ENCODE measurements at places on chromosomes 13 and 19.

DNA sequence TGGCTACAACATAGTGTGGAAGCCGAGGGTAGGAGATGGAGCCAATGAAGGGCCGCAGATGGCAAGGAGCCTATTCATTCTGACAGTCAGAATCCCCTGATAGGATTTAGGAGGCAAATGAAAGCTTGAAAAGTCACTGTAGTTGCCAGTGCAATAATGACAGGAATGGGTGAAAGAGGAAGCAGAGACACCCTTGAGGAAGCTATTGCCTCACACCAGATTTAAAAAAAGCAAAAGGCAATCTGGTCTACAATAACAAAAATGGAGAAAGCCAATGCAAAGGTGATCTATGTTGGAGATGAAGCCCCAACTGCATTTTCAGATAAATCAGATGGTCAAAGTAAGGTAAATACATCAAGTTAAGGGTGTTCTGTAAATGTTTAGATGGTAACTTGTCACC is 158.5 kb downstream of the TUBA3C start:
- no peak for DNase-seq

- no peak for DNase-seq
Observed at GRCh38 chr19:40642051-40642706, 41.0 kb downstream of the LTBP4 start.

- DNase-seq, result no peak
Observed at GRCh38 chr13:84605927-84606326, 723.7 kb upstream of the SLITRK1 start.

DNA sequence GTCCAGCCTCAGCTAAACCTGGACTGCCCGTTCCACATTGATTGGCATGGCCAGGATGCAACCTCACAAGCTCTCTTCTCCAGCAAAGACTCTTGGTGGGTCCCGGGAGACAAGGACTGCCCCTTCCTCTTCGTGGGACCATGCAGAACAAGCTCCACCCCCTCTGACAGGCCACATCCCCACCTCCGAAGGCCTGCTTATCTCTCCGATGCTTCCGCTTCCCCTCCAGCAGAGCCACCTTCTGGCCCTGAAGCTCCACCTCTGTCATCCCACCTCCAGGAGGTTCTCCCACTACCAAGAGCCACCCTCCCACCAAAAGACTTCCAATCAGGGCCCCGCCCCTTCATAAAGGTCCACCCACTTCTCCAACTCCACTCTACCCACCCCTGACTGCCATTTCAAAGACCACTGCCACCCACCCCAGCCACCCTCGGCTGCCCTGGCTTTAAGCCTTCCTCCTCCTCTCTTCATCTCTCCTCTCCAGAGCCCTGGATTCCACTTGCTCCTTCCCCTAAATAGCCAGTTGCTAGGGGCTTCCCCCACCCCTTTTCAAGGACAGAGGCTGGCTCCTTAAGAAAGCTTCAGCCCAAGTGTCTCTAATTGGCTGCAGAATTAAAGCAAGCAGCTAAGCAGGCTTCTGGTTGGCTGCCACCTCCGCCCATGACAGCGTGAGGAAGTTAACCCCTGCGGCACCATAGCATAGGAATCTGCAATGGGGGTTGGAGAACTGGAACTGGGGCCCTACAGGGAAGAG is 9.9 kb downstream of the LRFN1 start:
- DNase-seq, result no peak

DNA sequence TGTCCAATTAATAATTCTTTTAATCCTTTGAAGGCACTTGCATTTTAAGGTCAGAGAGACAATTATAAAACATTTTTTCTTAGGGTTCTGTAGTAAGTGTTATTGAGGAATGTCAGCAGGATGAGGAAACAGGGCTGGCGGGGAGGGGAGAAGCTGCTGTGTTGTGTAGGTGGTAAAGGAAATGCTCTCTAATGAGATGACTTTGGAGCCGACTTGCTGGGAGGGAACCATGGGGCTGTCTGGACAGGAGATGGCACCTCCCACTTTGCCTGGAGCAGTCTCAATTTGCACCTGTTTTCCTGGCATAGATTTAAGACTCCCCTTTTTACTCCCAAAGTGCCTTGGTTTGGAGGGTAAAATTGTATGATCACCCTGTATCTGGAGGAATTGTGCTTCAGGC is 230.4 kb downstream of the ATP8A2 start:
- no peak for DNase-seq

- DNase-seq, result no peak
Observed at GRCh38 chr19:2750808-2751437, 11.1 kb upstream of the SLC39A3 start.

GRCh38 chr19:31252441-31252840 is 96.8 kb downstream of the TSHZ3 start:
- no peak for DNase-seq

- no peak for DNase-seq
Observed at GRCh38 chr19:50340331-50340730, 11.2 kb upstream of the KCNC3 start.

DNA sequence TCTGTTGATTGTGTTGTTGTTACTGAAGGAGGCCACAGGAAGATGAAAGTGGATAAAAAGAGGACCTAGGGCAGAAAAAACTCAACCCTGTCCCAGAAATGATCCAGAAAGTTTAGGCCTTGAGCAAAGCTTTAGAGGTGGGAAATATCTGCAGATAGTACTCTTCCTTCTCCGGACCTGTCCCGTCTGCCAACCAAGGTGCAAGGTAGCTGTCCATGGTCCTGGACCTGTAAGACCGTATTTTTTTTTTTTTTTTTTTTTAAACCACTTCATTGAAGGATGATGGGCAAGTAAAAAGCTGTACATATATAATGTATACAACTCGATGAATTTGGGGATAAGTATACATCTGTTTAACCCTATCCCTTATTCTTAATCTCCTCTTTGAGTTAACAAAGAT is 225.9 kb downstream of the OLFM4 start:
- no peak for DNase-seq

- DNase-seq, result no peak
Observed at GRCh38 chr19:17599780-17600179, 44.3 kb downstream of the COLGALT1 start.

- no peak for DNase-seq
Observed at GRCh38 chr13:105220881-105221280, 1314.6 kb downstream of the EFNB2 start.

- DNase-seq, result peak; percentile 47
Observed at GRCh38 chr19:3365836-3366752, at the start of gene NFIC. Gene NFIC, plus strand, starts transcription at chr19:3366583. Its CDS starts 54 bp downstream, at chr19:3366637.

GRCh38 chr19:13149628-13150186 is 468 bp downstream of the STX10 start:
- DNase-seq, result peak; percentile 48

DNA sequence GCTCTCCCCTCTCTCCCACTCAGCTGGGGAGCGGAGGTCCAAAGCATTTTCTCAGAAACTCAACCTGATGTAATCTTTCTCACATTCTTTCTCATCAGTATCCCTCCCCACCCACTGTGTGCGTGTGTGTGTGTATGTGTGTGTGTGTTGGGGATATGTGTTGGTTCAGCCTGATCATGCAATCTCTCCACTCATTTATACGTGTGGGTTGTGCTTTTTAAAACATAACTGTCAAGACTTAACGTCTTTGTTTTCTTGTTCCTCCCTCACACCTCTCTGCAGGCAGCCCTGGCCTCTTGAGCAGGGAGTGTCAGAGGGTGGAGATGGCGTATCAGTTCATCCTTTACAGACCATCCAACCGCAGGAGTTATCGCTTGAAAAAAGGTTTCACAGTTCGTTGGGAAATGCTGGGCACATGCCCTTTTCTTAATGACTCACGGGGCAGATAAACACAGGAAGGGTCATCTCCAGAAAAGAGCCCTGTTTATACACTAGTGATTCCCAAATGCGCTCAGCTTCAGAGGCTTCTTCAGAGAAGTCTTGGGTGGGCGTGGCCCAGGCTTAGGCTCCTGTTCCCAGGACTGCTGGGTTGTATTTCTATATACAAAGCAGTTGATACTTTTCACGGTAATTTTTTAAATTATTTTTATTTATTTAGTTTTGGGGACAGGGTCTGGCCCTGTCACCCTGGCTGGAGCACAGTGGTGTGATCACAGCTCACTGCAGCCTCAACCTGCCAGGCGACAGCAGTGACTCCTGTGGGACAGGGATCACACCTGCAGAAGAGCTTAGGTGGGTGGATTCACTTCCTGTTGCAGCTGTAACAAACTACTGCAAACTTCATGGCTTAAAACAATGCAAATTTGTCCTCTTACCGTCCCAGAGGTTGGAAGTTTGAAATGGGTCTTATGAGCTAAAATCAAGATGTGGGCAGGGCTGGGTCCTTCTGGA is 60.3 kb downstream of the CCDC70 start:
- DNase-seq, result no peak

- DNase-seq, result no peak
Observed at GRCh38 chr19:40411125-40411842, 1.9 kb downstream of the PRX start.

DNA sequence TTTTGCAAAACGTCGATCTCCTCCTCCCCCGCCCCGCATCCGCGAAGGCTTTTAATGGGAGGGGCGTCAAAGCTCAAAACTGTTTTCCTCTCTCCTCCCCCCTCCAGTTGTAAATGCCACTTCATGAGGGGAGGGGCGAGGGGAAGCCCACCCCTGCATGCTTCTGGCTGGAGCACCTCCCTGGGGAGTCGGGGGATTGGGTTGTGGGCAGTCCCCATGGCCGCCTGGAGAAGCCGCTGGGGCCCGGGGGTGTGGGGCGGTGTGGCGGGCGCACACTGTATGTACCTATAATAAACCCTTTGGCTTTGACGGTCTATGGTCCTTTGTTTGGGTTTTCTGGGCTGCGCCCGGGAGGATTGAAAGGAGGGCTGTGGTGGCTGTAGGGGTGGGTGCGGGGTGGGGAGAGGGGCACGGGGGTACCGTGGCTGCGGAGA is 505 bp upstream of the SHKBP1 start:
- no peak for DNase-seq

DNA sequence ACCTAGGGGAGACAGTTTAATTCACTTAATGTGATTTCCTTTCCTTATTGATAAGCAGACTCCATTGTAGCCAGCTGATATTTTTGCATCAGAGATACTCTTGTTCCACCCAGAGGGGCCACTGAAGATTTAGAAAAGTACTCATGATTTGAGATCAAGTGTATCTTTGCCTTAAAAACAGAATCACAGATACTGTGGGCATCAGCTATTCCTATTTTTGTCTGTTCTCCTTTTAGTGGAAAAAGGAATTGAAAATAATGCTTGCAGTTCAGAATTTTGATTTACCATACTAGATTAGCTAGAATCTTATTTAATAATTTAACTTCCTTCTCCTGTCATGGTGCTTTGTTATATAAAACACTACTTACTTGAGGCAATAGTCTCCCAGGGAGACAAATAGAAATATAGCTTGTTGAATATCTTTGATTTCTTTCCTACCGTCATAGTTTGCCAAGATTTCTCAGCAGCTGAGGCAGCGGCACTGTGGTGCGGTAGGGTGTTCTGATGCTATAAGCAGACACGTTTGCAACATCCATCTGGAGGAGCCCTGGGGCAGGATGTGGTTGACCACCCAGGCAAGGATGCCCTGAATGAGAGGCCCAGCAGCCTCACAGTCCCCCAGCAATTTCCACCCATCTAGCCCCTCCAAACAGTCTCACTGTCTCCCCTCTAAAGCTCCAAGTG is 47.0 kb upstream of the RAP2A start:
- no peak for DNase-seq

GRCh38 chr19:2327773-2328400 is 499 bp downstream of the LSM7 start:
- DNase-seq, result peak; percentile 45

DNA sequence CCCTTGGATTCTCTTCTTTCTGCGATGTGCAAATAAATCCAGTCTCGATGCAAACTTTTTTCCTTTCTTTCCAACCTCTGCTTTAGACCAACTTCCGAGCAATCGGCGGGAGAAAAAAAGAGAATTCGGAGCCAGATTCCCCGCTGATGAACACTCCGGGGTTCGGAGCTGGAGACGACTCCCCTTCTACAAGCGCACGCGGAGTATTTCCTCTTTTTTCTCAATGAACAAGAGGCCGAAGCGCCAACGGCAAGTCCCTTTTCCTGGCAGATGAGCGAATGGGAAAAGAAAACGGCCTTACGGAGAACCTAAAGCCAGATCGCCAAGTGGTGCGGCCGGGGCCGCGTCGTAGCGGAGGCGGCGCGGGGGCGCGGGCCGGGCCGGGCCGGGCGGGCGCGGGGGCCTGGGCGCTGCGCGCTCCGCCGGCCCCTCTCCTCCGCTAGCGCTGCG is 250 bp downstream of the SPRY2 start:
- DNase-seq, result no peak

DNA sequence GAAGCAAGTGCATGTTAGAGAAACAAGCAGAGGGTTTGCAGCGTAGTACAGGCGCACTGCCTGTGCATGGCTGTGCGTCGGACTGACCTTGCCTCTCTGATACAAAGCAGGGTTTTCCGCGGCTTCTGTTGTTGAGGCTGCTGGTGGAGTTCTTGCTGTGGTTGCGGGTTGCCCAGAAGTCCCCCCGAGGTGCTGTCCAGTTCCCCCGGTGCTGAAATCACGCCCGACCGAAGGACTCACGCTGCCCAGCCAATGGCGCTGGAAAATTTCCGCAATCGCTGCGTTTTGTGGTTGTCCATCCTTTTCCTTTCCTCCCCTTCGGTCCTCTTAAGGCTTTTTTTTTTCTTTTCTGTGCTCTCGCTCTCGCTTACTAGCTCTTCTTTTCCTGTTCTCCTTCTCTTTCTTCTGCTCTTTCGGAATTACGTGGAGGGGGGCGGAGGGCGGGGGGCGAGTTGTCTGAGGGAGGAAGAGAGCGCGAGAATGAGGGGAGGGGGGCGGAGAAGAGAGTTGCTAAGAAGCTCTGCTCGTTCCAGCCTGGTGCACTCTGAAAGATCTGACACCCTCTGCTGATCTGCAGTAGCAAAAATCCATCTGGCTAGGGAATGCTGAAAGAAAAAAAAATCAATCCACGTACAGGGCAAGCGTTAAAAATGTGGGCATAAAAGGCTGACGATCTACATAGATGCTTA is at the start of gene SLITRK1:
Gene SLITRK1, minus strand, starts transcription at position 558 of the 689 bp plus-strand sequence. CDS start 967 bp downstream, outside the sequence.
- no peak for DNase-seq

- peak; percentile 44 for DNase-seq
Observed at GRCh38 chr19:1503089-1503924, 9.5 kb downstream of the ADAMTSL5 start.

DNA sequence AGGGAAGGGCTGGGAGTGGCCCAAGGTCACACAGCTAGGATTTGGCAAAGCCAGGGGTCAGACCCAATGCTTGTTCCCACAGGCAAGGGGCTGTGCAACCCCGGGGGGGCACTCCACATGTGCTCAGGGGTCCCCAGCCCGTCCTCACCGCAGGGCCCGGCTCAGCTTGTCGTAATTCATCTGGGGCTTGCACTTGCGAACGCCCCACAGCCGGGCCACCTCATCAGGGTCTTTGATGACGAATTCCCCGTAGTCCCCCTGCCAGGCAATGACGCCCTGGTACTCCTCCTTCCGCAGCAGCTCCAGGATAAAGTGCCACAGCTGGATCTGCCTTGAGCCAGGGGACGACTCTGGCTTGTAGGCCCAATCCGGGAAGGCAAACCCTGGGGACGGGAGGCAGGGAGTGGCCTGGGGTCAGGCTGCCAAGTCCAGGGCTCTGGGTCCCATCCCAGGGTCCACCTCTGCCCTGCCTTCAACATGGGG is 4.7 kb downstream of the ERF start:
- no peak for DNase-seq

- no peak for DNase-seq
Observed at GRCh38 chr13:103772576-103772975, 706.4 kb upstream of the SLC10A2 start.
